ENCODE measurements at places on chromosomes 11 and 22.

- no peak for DNase-seq
Measured at GRCh38 chr11:46485856-46486443, 94.4 kb upstream of the CHRM4 start.

DNA sequence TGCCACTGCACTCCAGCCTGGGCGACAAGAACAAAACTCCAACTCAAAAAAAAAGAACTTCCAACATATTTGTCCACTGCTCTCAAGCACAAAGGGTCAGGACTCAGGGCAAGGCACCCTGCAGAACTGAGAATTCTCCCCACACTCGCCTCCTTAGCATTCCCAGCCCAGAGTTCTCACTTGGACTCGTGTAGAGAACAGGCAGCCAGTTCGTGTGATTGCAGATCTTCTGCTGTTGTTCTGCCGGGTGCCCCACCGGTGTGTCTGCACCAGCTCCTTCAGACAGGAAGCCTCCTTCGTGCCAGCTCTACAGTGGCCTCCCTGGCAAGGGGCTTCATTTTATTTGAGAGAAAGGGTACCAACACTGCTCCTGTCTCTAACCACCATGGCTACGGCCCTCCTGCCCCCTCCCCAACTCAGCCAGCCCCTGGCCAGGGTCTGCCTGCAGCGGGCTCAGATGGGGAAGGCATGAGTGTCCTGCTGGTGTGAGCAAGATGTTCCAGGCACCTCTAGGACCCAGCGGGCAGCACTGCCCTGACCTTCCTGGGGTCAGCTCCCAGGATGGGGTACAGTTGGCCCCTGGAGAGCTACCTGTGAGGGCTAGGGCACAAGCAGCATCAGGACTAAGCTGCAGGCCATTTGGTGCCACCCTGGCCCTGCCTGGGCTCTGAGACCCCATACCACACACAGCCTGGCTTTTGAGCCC lies 19.5 kb upstream of the SCGB1A1 start:
- no peak for DNase-seq

GRCh38 chr22:32803020-32803737 lies 1.7 kb downstream of the TIMP3 start:
- DNase-seq, result no peak

GRCh38 chr11:116535120-116535519 lies 237.7 kb downstream of the BUD13 start:
- DNase-seq, result no peak

DNA sequence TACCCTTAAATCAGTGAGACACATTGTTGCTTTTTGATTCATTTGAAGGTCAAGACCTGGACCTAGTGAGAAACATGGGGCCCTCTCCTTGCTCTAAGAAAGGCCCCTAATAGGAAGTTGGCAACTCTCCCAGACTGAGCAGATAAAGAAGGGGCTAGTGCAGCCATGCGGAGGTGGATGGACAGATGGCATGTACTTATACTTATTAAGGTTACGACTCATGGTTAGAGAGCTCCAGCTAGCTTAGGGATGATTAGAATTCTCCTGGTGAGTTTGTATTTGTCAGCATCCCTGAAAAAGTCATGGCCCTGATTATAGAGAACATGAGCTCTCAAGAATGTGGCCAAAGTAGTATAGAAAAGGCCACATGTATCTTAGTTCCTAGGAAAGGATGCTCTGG lies 112.1 kb upstream of the BDNF start:
- no peak for DNase-seq

DNA sequence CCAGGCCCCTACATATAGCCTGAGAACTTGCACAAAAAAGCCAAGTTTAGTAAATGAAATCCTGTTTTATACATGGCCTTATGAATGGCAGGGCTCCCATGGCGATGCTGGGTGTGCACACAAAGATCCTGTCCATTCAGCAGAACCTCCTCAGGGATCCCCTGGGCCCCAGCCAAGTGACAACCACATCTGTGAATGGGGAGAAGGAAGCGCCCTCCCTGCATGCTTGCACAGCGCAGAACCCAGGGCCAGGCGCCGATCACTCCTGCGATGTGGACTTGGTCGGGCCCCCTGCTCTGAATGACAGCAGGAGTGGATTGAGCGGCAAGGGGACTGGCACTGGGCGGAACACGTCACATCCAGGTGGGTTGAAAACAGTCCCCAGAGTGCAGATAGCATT lies 4.5 kb upstream of the CDC42EP2 start:
- no peak for DNase-seq
